ENCODE measurements at places on chromosomes 12 and 14.

GRCh38 chr14:73173092-73173735, 36.9 kb downstream of the PSEN1 start:
- peak; percentile 60 for DNase-seq

DNA sequence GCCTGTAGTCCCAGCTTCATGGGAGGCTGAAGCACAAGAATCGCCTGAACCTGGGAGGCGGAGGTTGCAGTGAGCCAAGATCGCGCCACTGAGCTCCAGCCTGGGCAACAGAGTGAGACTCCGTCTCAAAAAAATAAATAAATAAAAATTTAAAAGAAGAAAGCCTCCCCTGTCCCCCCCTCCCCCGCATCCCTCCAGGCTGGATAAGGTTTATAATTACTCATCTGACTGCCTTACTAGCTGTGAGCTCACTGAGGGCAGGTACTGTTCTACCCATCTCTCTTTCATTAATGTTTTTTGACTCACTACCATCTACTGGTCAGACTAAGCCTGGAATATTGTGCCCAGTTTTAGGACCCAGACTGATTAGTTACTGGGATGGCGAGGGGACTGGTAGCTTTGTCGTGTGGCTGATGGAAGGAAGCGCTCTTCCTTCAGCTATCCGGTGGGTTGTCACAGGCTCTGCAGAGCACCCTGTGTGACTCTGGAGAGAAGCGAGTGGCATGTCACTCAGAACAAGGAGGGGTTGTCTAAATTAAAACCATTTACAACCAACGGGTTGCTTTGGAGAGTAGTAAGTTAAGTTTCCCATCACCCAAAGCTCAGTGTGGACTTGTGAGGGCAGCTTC, 16.9 kb downstream of the EVL start:
- DNase-seq = no peak

- DNase-seq = no peak
Measured at GRCh38 chr12:99859126-99859525, 125.6 kb downstream of the ANKS1B start.

GRCh38 chr12:70314145-70314544, 51.9 kb upstream of the KCNMB4 start:
- DNase-seq = no peak

GRCh38 chr14:76613616-76614015, 147.7 kb upstream of the VASH1 start:
- no peak for DNase-seq

- DNase-seq = no peak
Measured at GRCh38 chr12:52895726-52896189, 9.1 kb downstream of the KRT8 start.

- DNase-seq = no peak
Measured at GRCh38 chr14:33570694-33571310, 380.1 kb downstream of the EGLN3 start.

DNA sequence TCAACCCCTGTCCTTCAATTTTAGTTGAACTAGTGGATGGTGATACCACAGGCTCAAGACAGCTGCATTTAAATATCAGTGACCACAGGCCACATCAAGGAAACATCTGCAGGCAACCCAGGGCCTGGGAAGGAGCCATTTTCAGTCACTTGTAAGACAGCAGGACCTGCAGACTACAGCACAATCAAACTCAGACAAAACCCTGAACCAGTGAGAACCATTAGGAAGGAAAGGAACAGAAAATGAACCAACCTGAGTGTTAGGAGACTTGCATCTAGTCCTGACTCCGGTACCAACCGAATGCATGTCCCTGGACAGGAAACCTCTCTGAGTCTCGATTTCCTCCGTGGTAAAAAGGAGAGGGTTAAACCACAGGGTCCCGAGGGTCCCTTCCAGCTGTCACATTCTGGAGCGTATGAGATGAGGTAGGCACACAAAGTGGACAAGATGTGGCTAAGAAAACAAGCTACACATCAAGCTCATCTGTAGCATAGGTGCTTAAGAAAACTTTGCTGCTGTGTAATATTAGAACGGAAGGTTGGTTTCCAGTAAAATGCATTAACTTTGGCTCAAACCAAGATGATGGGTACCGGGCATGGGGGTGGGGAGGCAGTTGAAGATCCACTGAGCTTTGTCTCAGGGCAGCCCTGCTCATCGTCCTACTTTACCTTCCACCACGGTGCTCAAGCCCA, 1.6 kb upstream of the CDKN1B start:
- DNase-seq = no peak

GRCh38 chr12:77685112-77685511, 145.6 kb upstream of the NAV3 start:
- peak; percentile 76 for DNase-seq

GRCh38 chr14:60197629-60198303, 32.6 kb upstream of the DHRS7 start:
- no peak for DNase-seq

- DNase-seq = no peak
Measured at GRCh38 chr14:34055157-34055950, 104.5 kb upstream of the EGLN3 start.

GRCh38 chr12:16730772-16731171, 124.8 kb upstream of the LMO3 start:
- no peak for DNase-seq
